ENCODE measurements at places on chromosomes 7 and 10.

- DNase-seq = no peak
These were observed 172.2 kb upstream of the COL1A2 start for GRCh38 chr7:94222516-94222915.

DNA sequence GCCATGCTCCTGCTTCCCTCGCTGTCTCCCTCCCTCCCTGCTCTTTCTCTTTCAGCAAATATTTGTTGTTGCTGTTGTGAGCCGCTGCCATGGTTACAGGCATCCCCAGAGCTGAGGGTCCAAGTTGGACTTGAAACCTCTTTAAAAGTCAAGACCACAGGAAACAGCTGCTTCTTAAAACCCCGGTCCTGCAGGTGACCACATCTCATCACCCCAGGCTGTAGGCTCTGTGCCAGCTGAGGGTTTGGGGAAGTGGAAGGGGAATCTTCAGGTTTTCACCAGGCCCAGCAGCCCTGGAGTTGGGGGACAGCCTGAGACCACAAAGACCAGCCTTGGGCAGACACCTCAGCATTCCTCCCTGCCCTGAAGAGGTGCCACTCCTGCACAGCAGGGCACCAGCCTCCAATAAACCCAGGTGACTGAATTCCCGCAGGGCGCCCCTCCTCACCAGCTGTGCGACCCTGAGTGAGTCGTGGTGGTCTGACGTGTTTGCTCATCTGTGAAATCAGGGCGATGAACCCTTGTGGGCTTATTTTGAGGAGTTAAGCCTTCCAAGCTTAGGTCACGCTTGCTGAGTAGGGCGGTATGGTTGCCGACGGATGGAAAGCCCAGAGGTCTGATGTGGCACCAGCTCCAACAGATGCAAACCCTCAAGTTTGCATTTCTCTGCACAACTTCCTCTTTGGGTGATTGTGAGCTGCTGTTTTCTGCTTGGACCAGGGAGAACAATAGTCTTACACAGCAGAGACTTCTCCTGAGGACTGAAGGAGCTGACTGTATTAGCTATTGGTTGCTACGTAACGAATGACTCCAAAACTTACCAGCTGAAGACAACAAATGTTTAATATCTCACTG, 24.8 kb downstream of the NPTX2 start:
- DNase-seq = no peak

DNA sequence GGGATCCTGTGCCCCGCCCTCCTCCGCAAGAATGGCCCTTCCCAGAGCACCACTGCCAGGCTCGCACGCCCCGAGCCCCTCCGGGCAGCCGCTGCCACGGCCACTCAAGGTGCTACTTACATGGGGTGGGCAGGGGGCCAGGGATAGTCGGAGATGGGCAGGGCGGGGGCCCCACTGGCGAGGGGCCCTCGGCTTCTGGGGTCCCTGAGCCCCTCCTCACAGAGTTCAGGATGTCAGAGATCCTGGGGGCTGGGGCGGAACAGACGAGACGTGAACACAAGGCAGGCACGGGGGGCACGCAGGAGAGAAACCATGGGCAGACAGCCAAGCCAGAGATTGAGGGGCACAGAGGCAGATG, 25.6 kb downstream of the YKT6 start:
- DNase-seq = no peak

DNA sequence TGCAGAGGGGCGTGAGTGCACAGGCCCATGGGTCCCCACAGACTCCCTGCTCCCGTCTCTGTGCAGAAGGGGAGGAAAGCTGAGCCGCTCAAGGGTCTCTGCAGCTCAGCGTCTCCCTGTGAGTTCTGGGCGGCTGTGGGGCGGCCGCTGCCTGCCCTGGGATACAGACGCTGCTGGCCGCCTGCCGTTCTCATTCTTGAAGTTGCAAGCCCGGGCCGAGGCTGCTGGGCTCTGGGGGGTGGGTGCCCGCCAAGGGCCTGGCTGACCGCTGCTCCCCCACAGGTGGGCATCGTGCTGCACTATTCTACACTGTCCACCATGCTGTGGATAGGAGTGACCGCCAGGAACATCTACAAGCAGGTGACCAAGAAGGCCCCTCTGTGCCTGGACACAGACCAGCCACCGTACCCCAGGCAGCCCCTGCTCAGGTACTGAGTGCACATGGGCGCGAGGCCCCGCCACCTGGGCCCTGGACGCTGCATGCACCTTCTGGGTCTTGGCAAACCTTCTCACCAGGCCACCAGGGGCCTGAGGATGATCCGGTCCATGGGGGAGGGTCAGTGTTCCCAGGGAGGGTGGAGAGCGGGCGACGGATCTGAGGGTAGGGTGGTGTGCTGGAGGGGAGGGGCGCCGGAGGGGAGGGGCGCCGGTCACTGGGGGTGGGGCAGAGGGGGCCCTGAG, 14.8 kb downstream of the ADGRA1 start:
- DNase-seq = no peak

- no peak for DNase-seq
These were observed 16.4 kb upstream of the ELAPOR2 start for GRCh38 chr7:87075671-87076404.

All from activated CD8-positive, alpha-beta memory T cell treated with anti-CD3 and anti-CD28 coated beads for 1 hour (primary cell).